ENCODE measurements at places on chromosomes 7 and 10.

GRCh38 chr10:70565556-70566514 is 36.7 kb downstream of the PRF1 start:
- DNase-seq = no peak

- no peak for DNase-seq
These were observed 13.5 kb upstream of the CACUL1 start for GRCh38 chr10:118768041-118768919.

GRCh38 chr10:12214093-12214492 is 18.1 kb downstream of the CDC123 start:
- DNase-seq = no peak

- no peak for DNase-seq
These were observed 77.0 kb downstream of the SNX13 start for GRCh38 chr7:17863095-17863808.

GRCh38 chr7:41148521-41148951 is 554.4 kb downstream of the INHBA start:
- DNase-seq = no peak

GRCh38 chr10:30553018-30553625 is 76.4 kb downstream of the LYZL2 start:
- no peak for DNase-seq

DNA sequence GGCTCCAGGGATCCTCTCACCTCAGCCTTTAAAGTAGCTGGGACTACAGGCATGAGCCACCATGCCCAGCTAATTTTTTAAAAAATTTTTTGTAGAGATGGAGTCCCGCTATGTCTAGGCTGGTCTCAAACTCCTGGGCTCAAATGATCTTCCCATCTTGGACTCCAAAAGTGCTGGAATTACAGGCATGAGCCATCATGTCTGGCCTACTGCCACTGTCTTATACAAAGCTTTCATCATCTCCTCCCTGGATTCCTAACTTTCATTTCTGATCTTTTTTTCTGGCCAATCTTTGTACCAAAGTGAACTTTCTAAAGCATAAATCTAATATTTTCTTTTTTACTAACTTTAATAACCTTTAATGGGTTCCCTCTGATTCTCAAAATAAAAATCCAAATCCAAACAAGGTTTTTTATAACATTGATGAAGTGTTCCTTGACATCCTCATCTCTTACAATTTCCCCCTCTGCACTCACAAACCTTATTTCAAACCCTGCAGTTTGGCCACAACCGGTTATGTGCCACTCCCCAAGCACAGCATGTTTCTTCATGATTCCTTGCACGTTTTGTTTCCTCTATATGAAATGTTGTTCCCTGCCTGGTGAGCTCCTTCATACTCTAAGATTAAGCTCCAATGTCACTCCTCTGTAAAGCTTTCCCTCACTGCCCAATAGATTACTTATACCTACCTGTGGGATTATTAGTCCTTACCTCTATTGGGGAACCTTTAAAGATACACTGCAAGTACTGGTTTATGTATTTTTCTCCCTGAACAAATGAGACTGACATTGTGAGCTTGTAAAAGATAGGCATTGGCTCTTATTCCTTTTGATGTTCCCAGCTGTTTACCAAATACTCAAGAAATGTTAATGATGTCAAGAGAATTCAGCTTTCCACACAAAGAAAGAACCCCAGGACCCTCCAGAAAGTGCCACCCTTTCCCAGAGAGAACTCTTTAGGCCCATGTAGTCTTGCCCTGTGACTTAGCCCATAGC is 101.7 kb downstream of the HOXA1 start:
- DNase-seq = no peak

Data from left cardiac atrium (tissue), 4 donors.